ENCODE measurements at places on chromosomes 1 and 21.

DNA sequence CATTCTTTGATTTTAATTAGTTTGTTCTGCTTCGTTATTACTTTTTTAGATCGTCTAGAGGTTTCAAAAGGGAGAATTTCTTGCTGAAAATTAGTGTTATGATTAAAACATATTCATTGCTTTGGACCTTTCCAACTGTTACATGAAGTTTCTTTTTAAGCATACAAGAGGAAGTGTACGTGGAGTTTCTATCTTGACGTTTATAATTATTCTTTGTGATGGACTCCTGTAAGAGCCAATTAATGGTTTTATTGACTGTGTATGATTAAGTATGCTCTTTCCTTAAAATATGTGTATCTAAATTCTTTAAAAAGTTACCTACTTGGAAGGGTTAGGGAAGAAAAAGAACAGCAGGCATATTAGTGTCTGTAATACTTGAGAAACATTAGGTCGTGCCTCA lies 37.8 kb downstream of the SPEN start:
- no peak for DNase-seq

DNA sequence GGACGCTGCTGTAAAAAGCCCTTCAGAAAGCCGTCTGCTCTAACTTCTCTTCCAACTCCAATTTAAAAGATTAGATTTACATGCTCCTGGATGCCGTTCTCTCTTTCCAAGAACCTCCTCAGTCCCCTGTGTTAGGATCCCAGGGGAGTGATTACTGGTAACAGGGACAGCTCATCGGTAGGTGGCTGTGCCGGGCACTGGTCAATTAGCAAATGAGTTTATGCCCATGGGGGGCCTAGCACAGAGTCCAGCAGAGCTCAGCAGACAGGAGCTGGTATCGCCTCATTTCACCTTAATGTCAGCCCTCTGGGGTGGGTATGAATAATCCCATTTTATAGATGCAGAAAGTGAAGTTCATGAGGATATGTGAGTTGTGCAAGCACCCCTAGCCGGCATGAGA lies 191.9 kb downstream of the GRIK3 start:
- DNase-seq = no peak

GRCh38 chr1:77756052-77756754 lies 3.4 kb downstream of the USP33 start:
- no peak for DNase-seq

DNA sequence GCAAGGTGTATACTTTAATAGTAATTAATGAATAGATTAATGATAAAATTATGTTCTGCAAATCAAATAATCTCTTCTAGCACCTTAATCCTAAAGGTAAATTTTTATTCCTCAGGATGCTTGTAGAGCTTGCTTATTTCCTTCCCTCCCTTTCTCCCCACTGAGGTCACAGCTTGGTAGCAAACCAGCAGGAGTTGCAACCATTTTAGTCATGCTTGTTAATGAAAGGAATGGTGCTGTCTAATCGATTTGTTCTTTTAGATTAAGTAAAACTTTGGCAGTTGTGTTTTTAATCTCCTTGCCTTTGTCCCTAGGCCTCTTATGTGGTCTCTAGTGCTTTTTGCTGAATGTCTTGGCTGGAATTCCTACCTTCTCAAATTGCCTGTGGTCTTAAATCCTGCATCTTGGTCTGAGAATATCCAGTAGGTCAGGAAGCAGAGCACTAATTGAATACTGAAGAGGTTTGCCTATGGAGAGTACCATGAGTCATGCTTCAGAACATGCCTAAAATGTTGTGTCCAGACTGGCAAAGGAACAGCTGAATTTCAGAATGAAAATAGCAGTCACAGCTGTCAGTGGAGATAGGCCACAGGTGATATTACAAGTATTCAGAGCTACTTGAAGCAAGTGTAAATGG lies 36.3 kb upstream of the RWDD3 start:
- no peak for DNase-seq

DNA sequence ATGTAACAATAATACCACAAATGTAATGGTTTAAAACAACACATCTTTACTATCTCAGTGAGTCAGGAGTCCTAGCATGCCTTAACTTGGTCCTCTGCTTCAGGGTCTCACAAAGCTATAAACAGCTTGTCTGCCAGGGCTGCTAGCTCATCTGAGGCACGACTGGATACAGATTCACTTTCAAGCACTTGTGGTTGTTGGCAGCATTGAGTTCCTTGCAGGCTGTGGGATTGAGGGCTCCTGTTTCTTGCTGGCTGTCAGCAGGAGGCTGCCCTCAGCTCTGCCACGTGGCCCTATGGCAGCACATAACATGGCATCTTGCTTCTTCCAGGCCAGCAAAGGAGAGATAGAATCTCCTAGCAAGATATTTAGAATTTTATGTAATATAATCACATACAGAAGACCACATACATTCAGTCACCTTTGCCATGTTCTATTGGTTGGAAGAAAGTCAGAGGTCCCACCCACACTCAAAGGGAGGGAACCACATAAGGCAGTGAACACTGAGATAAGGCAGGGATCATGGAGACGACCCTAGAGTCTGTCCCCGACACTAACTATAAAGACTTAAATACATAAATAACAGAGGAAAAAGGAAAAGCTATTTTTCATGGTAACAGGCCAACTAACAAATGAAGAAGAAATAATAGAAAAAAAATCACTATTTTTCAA lies 18.9 kb upstream of the IPP start:
- DNase-seq = no peak

GRCh38 chr1:216549796-216550195 lies 126.5 kb upstream of the USH2A start:
- no peak for DNase-seq

DNA sequence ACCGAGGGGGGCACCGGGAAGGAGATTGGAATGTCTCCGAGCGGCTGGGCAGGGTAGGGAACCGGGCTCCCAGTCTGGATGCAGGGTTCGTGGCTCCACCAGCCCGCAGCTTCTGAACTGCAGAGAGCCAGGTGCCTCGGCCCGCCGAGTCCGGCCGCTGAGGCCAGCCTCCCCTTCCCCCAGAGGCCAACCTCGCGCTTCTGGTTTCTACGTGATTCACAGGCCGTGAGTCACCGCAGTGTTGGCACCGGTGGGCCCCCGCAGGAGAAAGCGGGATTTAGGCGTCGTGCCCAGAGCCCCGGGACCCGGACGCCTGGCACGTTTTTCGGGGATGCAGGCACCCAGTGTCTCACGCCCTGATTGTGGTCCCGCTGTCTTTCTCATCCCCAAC lies 458 bp downstream of the CRABP2 start:
- no peak for DNase-seq

DNA sequence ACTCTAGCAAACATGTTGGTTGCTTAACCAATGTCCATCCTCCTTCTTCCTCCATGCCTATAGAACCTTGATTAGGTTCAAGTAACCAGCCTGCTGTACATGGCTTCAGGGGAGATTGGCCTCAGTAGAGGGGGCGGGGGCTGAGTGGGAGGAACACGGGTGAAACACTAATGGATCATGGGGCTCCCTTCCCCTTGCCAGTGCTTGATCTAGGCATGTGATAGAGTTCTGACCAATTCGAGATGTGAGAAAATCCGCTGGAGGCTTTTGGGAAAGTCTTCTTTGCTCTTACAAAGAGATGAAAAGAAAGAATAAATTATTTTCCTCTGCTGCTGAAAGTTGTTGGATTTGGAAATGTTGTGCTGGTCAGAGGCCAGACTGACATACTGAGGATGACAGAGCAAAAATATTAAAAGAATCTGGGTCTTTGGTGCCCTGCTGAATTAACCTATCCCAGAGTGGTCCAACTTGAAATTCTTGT lies 5.2 kb upstream of the OTUD7B start:
- no peak for DNase-seq

DNA sequence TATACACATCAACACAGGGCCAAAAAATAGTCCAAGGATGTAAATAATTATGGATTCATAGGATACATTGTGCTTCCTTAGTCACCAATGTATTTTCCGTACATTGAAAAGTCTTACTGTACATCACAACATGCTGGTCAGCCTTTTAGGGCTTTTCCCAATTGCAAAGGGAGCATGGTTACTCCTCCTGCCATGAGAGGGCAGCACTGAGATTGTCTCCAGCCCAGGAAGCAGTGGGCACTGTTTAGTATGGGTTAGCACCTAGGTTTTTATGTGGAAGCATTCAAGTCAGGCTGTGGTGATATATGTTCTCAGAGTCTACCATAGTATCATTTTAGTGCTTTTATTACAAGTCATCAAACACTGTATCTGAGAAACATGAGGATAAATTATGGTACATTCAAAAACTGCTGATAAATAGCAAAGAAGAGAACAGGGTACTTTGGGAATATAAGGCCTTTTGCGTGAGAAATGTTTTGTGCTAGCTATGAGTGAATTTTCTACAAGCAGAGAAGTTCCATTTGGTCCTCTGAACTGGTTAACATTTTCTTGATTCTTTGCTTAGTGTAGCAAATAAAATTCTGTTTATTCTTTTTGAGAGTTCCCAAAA lies 34.0 kb downstream of the ST6GALNAC5 start:
- DNase-seq = peak; percentile 27

- no peak for DNase-seq
Measured at GRCh38 chr21:45281411-45282282, 6.0 kb downstream of the POFUT2 start.

DNA sequence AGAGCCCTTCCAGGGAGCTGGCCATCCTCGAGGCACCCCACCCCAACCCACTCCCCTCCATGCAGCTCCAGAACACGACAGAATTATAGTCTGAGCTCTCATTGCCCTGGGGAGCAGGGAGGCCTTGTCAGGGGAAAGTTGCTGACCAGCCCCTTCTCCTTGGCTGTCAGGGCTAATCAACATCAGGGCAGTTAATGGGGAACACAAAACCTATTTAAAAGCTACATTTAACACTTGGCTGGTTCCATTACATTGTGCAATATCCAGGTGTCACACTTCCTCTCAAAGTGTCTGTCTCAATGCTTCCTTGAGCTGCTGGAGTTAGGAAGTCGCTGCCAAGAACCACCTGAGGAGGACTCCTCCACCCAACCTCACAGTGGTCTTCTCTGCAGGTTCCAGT lies 111.8 kb upstream of the GRIK3 start:
- DNase-seq = no peak

DNA sequence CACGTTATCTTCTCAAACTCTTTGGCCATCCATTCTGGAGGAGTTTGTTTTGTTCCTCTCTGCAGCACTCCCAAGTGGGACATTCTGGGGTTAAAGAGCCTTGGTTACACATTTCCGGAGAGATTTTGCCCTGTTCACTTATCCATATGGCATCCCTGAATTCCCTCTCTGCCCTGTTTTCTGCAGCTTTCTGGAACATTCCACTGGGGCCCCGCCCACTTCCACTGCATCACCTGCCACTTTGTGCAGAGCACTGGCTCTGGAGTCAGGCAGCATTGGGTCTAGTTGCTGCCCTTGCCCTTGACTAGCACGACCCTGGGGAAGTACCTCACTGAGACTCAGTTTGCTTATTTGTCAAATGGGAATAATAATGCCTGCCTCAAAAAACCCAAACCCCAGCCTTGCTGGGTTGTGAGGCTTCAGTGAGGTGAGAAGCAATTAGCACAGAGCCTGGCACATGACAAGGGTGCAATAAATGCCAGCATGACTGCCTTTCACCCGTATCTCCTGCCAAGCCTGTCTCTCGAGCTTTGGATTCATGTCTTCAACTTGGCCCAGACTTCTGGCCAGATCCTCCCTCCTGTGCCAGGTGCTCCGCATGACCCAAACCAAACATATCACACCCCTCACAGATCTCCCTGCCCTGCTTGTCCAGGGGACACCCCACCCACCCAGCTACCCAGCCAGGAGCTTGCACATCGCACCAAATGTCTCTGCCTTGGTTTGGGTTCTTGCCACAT lies 38.3 kb downstream of the IL6R start:
- DNase-seq = no peak

GRCh38 chr1:55694310-55694801 lies 479.2 kb upstream of the USP24 start:
- peak; percentile 79 for DNase-seq

DNA sequence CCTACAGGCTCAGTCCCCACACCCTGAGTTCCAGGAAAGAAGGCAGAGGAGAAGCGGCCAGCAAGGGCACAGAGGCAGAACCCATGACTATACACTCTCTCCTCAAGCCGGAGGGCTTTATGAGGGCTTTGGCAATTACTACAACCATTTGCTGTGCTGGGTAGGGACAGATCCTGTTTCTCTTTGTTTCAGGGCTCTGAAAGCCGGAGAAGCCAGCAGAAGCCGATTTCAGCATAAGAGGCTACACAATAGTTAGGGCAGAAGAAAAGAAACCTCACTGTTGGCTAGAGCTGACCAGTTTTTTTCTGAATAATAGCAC lies 13.9 kb downstream of the GPR3 start:
- no peak for DNase-seq

DNA sequence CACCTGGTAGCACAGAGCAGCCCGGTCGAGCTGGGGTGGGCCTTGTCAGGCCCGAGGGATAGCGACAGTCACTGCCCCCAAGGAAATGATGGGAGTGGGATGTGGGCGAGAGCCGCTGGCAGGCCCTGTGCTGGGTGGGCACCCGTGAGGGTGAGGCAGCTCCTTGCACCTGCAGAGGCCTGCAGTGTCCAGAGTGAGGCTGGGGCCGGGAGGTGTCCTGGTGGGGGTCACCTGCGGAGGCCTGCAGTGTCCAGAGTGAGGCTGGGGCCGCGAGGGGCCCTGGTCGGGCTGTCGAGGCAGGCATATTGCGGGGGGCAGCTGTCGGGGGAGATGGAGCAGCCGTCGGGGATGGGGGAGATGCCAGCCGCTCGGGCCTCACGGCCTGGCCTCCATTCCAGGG lies 49.5 kb downstream of the SLC19A1 start:
- DNase-seq = no peak

DNA sequence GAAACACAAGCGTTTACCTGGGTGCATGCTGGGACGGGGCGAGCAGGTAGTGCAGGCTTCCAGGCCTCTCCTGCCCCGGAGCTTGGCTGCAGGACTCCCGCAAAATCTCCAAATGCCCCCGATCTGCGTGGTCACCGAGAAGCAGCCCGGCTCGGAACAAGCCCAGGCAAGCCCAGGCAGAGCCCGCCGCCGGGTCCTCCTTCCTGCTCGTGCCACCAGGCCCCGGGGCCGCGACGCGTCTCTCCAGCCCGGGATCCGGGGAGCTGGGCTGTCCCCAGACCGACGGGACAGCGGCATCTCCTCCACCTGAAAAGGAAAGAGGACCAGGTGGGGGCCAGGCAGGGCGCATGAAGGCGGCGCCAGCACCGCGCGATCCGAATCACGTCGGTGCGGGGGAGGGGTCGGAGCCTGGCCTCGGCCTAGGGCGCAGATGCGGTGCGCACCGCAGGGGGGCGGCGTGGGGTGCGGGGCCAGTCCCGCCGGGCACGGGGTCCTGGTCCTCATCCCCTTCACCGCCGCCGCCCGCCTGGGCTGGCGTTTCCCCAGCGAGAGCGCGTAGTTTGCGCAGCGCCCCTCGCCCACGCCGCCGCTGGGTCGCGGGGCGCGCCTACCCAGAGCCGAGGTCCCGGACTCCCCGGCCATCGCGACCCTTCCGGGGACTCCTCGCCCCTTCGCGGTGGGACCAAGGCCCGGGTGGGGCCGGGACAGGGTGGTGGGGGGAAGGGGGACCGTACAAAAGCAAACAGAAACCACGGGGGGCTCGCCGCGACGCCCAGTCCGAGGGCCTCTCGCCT lies 52.4 kb upstream of the H6PD start:
- DNase-seq = peak; percentile 31

All from small intestine (tissue), 16 donors.